ENCODE measurements at places on chromosomes 6 and 20.

- no peaks in the 10 kb centered on the region for H3K4me1 ChIP-seq
- no peak overlapping the region for H3K4me3 ChIP-seq
- no peaks in the 10 kb centered on the region for H3K36me3 ChIP-seq
- no peak for DNase-seq
- H3K27me3 ChIP-seq = no peaks in the 10 kb centered on the region
Observed at GRCh38 chr6:1738558-1739081, 128.9 kb downstream of the FOXC1 start.

- no peak overlapping the region for H3K27ac ChIP-seq
- H3K4me1 ChIP-seq = peaks cover 6% of the 10 kb centered on the region
- no peaks in the 10 kb centered on the region for H3K27me3 ChIP-seq
Observed at GRCh38 chr6:90098001-90098531, 198.6 kb downstream of the BACH2 start.

DNA sequence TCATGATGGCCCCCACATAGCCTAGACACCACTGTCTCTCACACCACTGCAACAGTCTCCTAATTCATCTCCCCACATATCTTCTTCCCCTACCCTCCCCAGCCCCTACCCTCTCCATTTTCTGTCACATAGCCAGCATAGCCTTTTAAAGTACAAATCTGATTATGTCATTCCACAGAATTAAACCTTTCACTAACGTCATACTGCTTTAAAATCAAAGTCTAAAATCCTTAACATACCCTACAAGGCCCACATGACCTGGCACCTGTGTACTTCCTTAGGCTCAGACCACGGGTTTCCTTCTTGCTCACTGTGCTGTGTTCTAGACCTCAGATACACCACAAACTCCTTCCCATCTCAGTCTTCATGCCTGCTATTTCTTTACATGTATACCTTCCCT lies 5.9 kb downstream of the OSTM1 start:
- H3K4me1 ChIP-seq = peaks cover 17% of the 10 kb centered on the region
- H3K36me3 ChIP-seq = no peaks in the 10 kb centered on the region
- H3K4me3 ChIP-seq = no peak overlapping the region

GRCh38 chr6:17276766-17277165 lies 4.4 kb upstream of the RBM24 start:
- no peak overlapping the region for H3K4me3 ChIP-seq
- DNase-seq = no peak
- H3K27ac ChIP-seq = no peak overlapping the region
- peaks cover 3% of the 10 kb centered on the region for H3K27me3 ChIP-seq

All from effector memory CD4-positive, alpha-beta T cell (primary cell).